Activated CD4-positive, alpha-beta memory T cell treated with anti-CD3 and anti-CD28 coated beads for 36 hours (primary cell): ENCODE measurements at places on chromosomes 3 and 15. TPM values are rescaled to one million over a fixed set of nuclear protein-coding genes. Genes with fewer than 3 reads are reported as not detected.

- DNase-seq = no peak
These were observed 781.6 kb upstream of the CFAP20DC start for GRCh38 chr3:59831394-59831793.

- DNase-seq = no peak
These were observed 56.5 kb downstream of the KY start for GRCh38 chr3:134594331-134594741.

DNA sequence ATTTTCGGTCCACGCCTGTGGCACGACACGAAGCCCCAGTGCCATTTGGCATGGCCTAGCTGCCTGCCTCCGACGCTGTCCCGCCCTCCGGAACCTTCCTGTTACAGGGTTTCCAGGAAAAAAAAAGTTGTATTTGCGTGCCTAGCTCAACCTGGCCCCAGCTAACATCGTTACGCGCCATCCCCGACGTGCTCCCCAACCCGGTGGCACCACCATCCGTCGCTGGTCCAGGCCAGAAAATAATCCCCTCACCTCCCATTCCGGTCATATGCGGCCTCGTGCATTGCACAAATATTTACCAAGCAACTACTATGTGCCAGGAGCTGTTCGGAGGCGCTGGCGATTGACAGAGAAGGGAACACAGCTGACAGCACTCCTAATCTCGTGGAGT lies 1.4 kb upstream of the CYP1A1 start:
- no peak for DNase-seq

The MINAR1 gene
- 0.31 TPM for total RNA-seq

- no peak for DNase-seq
These were observed 44.0 kb downstream of the FMN1 start for GRCh38 chr15:33150431-33150941.

GRCh38 chr3:194148383-194148782 lies 12.4 kb downstream of the HES1 start:
- no peak for DNase-seq

DNA sequence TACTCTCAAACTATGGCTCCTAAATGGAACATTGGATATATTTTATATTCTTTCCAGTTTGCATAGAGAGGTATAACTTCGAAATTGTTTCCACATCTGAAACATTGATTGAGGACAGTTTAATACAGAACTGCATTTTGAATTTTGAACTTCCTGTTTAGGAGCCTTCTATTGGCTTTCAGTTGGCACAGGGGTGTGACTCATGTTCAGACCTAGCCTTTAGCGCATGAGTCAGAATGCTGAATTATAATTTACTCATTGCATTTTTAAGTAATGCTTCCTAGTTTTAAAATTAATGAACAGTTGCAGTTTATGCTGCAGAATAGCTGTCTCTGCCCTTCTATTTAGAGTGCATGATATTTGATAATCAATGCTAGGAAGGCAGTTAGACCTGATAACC lies 751.7 kb downstream of the CADM2 start:
- no peak for DNase-seq

- DNase-seq = no peak
These were observed 18.8 kb upstream of the VGLL4 start for GRCh38 chr3:11662392-11662990.

The MYO5C gene
- total RNA-seq = 0.50 TPM

The KY gene
- total RNA-seq = not detected

- DNase-seq = no peak
These were observed 95.1 kb downstream of the NPTN start for GRCh38 chr15:73538123-73538522.

The TNFSF10 gene
- 30.1 TPM for total RNA-seq

The TOMM70 gene
- total RNA-seq = 44.9 TPM

- no peak for DNase-seq
These were observed 176.9 kb downstream of the BBX start for GRCh38 chr3:107699682-107700081.

The HRG gene
- not detected for total RNA-seq

The DNAH12 gene
- total RNA-seq = 0.14 TPM

GRCh38 chr15:66630801-66631351 lies 65.1 kb upstream of the LCTL start:
- DNase-seq = no peak

- DNase-seq = no peak
These were observed 236.6 kb downstream of the TBC1D5 start for GRCh38 chr3:17505856-17506255.

DNA sequence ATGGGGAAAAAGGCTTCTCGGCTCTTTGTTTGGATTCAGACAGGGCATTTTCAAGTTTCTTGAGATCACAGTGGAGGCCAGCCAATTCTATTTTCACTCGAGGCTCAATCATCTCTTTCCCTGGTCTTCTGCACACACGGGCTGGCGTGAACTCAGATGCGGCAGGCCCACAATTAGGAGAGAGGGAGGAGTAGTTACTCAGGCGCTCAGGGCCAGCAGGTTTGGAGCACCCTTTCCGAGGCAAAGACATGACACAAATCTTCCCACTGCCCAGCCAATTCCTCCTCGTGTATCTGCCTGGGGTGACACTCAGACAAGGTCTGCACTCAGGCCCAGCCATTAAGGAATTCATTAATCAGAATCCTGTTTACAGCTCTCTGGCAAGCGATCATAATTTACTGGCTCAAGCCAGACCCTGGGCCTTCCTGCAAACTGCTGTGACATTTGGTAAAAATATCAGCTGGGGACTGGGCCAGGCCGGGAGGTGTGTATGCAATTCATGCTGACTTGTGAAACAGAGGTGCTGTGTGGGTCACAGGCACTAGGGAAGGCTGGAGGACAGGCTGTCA lies 68.1 kb upstream of the TLE3 start:
- DNase-seq = no peak

DNA sequence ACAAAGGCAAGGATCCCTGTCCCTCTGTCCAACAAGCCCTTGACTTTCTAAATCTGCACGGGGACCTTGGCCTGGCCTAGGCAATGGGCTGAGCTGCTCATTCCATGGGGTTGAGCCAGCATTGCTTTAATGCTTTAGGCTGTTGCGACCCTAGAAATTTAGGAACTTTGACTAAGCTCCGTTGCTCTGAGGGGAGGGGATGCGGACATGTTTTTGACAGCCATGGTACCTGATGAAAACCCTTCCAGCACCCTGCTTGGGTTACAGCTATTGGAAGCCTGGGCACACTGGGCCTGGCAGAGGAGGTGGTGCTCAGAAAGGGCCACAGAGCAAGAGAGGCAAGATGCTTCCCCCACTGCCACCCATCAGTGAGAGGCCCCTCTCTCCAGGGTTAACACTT lies 37.1 kb downstream of the SYNM start:
- no peak for DNase-seq

DNA sequence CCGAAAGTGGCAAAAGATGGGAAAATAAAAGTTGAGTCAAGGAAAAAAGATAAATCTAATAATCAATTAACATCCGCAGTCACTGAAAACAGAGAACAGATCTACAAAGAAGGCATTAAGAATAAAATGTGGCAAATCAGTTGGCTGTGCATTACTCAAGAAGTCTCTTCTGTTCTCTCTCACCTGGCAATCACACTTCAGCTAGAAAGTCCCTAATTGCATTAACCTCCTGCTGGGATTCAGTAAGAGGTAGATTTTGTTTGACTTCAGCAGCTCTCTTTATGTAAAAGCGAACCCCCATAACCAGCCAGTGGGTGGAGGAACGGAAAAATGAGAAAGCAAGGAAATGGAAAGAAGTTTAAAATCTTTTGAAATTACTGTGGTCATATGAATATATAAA lies 94.7 kb upstream of the PLXND1 start:
- no peak for DNase-seq

- peak; percentile 63 for DNase-seq
These were observed 26.4 kb upstream of the PDE8A start for GRCh38 chr15:84955089-84955848.

- peak; percentile 16 for DNase-seq
These were observed 1.0 kb upstream of the KLF15 start for GRCh38 chr3:126358038-126358815.

- no peak for DNase-seq
These were observed 1.6 kb upstream of the ACTC1 start for GRCh38 chr15:34796847-34797435.

DNA sequence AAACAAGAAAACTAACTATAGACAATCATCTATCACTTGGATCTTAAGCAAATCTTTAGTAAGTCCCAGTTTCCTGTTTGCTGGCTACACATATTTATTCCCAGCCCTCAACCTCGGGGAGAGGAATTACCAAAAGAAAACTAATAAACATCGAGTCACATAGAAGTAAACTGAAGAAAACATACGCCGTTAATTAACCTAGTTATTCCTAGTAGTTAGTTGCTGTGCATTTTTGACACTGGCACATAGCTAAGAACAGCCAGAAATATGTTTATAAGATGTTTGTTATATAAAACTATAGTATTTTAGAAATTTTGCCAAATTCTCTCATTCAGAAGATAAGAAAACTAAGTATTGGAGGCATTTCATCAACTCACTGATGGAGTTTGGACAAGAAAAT lies 407.2 kb upstream of the ARHGEF26 start:
- DNase-seq = no peak

The CCRL2 gene
- 1.4 TPM for total RNA-seq

DNA sequence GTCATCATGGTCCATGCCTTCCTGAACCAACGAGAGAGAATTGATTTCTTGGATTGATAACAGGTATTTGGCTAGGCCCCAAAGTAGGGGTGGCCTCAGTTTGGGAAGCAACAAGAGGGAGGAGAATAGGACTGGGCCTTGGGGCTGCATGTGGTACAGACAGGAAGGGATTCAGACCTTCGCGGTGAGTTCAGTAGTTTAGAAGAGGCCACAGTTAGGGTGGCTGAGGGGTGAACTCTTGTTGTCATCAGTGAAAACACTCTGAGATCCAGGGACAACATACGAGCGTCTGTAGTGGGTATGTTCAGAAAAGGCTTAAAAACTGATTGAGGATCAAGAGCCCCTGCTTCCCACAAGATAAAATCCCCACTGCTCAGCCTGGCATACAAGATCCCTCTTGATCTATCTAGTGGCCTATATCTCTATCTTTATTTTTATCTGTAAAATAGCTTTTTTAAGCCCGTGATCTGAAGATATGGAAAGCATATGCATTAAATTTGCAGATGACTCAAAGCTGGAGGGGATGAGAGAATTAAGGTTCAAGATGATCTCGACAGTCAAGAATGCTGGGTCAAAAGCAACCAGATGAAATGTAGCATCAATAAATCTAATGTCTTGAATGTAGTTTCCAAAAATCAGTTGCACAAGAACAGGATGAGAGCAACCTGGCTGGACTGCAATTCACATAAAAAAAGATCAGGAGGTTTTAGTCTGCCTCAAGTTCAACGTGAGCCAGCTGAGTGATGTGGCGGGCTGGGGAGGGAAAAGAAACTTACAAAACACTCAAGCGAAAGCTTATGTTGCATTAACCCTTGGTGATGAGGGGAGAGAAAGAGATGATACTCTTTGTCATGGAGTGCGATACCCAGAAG lies 221.1 kb upstream of the TLE3 start:
- no peak for DNase-seq

The FBN1 gene
- 0.52 TPM for total RNA-seq

- DNase-seq = no peak
These were observed 25.5 kb downstream of the KCNAB1 start for GRCh38 chr3:156145866-156146265.

The FBLN2 gene
- not detected for total RNA-seq

The THPO gene
- total RNA-seq = not detected

GRCh38 chr3:185308126-185308754 lies 54.4 kb upstream of the EHHADH start:
- DNase-seq = peak; percentile 52

GRCh38 chr3:102718651-102719050 lies 283.8 kb downstream of the ZPLD1 start:
- DNase-seq = no peak

The WDR93 gene
- total RNA-seq = not detected

GRCh38 chr3:123935830-123936229 lies 25.2 kb downstream of the CCDC14 start:
- DNase-seq = no peak

- DNase-seq = no peak
These were observed 44.6 kb upstream of the PGPEP1L start for GRCh38 chr15:99052205-99052604.

The ARL14 gene
- not detected for total RNA-seq

DNA sequence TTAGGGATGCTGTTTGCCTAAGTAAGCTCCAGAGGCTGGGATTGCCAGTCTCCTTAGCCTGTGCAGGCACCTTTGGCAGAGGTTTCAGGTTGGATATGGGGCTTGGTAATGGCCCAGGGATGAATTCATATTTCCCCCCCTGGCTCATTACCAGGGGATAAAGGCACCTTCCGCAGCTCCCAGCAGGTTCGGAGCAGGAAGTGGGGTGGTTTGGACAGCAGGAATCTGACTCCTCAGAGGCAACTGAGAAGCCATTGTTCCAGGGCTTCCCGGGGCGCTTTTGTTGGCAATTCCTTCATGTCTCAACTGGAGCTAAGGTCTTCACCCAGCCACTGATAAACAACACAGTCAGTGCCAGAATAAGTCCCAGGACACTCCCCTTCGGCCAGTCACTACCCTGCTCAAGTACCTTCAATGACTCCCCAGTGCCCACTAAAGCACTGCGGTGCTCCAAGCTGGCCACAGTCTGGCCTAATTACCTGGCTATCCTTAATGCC lies 85.3 kb upstream of the SLC6A6 start:
- DNase-seq = no peak

The LRTM1 gene
- total RNA-seq = not detected
